ENCODE measurements at places on chromosomes 3 and 15.

DNA sequence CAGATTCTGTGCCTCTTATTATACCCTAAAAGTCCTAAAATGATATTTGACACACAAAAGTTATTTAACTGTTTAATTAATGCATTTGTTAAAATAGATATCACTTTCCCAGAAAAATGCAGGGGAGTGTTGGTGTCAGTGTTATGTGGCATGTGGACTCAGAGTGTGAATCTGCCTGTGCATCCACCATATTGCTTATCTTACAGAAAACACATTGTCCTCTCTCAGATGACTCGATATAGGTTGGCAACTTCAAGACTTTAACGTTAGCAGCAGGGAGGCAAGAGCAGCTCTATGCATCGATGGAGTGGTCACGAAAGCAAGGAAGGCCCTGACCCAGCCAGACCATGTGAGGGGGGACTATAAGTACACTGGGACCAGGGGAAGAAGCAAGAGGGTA, 165.4 kb upstream of the DCBLD2 start:
- no peak for DNase-seq

DNA sequence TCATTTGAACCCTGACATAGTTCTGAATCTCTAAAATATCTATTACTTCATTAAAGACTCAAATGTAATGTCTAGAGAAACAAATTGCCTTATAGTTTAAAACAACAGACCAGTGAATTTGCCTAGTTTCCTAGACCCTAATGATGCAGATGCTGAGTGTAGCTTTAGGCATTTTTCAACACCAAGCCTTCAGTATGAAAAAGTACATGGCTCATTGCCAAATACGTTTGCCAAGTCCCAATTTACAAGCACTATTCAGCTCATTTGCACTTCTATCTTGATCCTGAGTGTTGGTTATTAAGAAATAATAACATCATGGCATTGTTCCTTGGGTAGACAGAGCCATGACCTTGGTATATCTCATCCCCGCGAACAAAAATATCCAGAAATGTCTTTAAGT, 46.8 kb downstream of the EOMES start:
- DNase-seq: peak; percentile 50

- no peak for DNase-seq
Measured at GRCh38 chr3:100563228-100563627, 46.2 kb upstream of the ADGRG7 start.

- no peak for DNase-seq
Measured at GRCh38 chr15:57671636-57672035, 34.9 kb upstream of the POLR2M start.

DNA sequence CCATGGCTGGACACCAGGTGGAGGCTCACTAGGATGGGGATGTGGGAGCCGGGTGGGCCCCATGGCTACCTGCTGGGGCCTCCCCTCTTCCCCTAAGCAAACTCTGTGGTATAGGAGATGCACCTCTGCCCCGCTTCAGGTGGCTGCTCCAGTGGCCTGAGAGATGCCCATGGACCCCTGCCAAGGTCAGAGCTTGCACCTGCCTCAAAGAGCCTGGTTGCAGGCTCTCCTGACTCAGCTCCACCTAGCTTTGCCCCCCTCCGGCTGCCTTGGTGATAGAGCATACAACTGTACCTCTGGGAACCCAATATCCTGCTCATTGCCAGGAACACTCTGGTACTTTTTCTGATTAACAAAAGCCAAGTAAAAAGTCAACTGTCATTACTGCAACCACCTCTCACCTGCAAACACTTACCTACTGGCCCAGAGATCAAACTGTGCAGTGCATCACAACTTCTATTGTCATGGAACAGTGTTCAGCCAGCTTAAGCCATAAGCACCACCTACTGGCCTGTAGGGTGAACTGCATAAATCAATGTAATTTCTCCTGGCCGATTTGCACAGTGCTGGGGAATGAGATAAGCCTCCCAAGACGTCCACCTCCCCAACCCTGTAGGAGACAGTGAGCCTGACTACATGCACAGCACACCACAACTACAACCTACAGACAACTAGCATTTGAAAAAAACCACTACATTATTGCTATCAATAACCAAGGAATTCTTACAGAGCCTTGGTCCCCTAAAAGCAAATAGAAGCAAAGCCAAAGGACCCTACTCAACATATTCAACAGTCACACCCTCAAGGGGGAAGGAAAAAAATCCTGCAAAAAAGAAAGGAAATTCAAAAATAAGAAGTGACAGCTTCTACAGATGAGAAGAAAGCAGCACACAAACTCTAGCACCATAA, 352.4 kb upstream of the ARHGEF26 start:
- peak; percentile 6 for DNase-seq

DNA sequence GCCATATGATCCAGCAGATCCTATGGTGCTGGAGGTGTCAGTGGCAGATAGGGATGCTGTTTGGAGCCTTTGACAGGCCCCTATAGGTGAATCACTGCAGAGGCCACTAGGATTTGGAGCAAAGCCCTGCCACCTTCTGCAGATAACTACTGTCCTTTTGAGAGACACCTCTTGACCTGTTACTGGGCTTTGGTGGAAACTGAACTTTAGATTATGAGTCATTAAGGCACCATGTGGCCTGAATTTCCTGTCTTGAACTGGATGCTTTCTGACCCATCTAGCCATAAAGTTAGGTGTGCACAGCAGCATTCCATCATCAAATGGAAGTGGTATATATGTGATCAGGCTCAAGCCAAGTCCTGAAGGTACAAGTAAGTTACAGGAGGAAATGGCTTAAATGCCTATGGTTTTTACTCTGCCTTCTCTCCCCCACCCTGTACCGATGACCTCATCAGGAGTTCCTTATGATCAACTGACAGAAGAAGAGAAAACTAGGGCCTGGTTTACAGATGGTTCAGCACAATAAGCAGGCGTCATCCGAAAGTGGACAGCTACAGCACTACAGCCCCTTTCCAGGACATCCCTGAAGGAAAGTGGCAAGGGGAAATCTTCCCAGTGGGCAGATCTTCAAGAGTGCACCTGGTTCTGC, 565.6 kb upstream of the AGTR1 start:
- no peak for DNase-seq

DNA sequence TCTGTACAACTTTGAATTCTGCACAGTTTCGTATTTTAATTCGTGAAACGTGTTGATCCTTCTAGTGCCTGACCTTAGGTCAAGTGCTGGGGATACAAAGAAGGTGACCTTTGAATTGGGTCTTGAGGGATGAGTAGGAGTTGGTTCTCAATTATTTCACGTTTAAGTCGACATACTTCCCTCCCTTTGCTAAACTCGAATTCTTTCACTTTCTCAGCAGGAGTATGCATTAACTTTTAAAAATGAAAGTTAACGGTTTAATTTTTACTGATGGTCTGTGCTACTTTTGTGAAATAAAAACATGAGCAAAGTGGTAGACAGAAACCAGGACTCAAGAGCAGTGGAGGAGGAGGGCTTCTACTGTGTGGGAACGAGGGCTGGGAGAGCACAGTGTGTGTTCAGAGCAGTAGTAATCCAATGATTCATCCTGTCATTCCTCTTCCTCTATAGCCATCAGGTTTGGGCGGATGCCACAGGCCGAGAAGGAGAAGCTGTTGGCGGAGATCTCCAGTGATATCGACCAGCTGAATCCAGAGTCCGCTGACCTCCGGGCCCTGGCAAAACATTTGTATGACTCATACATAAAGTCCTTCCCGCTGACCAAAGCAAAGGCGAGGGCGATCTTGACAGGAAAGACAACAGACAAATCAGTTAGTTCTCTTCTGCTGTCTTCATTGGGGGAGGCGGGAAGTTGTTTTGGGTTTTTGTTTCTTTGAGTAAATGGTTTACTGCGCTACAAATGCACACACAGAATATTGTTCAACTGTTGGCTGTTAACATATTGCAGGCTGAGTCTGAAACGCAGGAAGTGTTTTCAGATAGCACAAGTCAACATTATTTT, 78.6 kb upstream of the TSEN2 start:
- DNase-seq: no peak

- DNase-seq: no peak
Measured at GRCh38 chr3:56899078-56899477, 97.3 kb upstream of the ARHGEF3 start.

DNA sequence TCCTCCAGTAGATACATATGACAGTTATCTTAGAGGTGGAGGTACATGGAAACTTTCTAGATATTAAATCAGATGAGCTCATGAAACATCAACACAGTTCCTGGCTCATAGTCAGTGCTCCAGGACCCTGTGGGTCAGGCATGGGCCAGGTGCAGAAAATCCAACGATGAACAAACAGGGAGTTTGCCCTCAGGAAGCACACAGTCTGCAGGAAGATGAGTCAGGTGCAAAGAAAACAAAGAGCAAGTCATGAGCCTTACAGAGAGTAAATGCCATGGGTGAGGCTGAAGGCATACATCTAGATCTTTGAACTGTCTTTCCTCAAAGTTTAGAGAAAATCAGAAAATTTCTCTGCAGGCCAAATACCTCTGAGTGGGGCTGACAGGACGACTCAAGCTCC, 184.2 kb upstream of the TPM1 start:
- DNase-seq: no peak

DNA sequence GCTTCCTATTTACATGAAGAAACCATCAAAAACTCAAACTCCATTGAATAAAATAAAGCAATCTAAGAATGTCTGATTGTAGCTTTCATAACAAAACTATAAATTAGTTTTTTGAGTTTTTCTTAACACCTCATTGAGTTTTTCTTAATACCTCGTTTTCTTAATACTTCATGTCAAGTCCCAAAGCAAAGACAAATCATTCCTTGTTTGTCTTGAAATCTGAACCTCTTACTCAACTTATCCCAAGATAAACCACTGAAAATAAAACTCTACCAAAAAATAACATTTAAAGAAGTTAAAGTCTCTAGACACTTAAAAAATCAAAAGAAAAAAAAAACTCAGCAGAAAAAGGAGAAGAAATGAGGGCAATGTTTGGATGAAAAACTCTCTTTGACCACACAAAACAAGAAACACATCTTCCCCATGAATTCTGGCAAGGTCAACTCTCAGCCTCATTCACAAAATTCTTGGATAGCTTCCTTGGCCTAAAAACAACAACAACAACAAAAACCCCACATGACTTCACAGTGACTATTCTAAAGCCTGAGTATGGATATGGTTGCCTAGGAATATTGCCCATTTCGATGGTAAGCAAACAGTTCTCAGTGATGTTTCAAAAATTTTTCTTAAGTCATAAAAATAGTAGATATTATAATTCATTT, 38.2 kb downstream of the TMCC1 start:
- no peak for DNase-seq

DNA sequence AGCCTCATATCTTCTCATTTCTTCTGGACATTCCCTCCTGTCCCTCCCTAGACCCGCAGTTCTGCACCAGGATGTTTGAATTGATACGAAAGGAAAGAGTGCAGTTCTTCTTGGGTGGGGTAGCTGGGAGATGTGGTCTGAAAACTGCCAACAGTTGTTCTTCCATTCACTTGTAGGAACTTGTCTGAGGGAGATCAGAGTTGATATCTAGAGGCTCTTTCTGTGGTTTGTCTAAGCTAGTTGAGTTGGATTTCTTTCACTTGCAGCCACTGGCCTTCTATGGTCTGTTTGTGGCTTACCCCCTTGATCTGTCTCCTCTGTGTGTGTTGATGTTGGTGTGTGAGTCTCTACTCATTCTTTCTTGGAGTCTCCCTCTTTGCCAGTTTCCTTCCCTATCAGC, 42.5 kb upstream of the PIK3CB start:
- no peak for DNase-seq

DNA sequence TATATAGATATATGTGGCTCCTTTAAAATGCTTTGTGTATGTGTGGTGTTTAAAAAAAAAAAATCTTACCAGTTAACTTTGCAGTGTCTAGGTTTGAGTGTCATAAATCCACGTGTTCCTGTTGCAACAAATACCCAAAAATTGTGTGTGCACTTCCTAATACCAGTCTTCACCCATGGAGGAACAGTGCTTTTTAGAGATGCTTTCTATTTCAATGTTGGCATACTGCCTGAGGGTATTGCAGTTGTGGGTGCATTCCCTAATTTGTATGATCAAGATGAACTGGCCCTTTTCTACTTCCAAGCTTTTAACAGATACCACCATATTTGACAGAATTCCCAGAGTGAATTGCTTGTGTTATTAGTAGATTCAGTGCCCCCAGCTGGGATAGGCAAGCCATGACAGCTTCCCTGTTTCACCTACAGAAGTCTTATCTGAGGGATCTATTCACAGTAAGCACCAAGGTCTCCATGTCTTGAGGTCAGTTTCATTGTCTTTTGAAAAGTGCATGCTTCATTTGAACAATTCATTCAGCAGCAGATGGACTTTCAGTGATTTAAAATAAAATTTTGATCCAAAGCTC, 68.9 kb upstream of the GOLGA6B start:
- no peak for DNase-seq

DNA sequence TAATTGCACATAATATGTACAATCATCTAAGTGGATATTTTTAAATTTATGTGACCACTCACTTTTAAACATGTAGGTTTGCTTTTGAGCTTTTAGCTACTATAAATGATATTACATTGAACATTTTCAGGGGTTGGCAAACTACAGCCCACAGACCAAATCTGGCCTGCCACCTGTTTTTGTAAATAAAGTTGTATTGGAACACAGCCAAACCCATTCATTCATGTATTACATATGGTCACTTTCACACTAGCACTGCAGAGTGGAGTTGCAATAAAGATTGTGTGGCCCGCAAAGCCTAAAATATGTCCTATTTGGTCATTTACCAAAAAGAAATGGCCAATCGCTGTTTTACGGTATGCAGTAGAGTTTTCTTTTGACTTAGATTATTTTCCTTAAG, 21.2 kb downstream of the CMTM7 start:
- DNase-seq: peak; percentile 4

GRCh38 chr3:31448882-31449243, 83.9 kb upstream of the STT3B start:
- no peak for DNase-seq

DNA sequence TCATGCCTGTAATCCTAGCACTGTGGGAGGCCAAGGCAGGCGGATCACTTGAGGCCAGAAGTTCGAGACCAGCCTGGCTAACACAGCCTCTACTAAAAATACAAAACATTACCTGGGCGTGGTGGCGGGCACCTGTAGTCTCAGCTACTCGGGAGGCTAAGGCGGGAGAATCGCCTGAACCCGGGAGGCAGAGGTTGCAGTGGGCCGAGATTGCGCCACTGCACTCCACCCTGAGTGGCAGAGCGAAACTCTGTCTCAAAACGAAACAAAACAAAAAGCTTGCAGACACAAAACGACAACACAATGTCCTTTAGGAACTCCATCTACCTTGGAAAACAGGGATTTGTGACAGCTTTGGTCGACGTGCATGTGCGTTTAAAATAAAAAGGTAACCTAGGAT, 716 bp upstream of the KLHL24 start:
- DNase-seq: no peak

GRCh38 chr3:53114412-53115074, 15.7 kb downstream of the RFT1 start:
- no peak for DNase-seq

- no peak for DNase-seq
Measured at GRCh38 chr3:168517249-168518071, 421.7 kb upstream of the GOLIM4 start.

- DNase-seq: peak; percentile 86
Measured at GRCh38 chr15:22944651-22945050, 35.5 kb downstream of the CYFIP1 start.

Data from NCI-H345 (cell line).